Effector memory CD8-positive, alpha-beta T cell (primary cell): ENCODE measurements at places on chromosomes 16 and 17.
A peak's percentile ranks its signal among the peaks of the same experiment; 100 is the strongest.

GRCh38 chr17:46947216-46947615 lies 24.3 kb downstream of the GOSR2 start:
- DNase-seq = no peak

DNA sequence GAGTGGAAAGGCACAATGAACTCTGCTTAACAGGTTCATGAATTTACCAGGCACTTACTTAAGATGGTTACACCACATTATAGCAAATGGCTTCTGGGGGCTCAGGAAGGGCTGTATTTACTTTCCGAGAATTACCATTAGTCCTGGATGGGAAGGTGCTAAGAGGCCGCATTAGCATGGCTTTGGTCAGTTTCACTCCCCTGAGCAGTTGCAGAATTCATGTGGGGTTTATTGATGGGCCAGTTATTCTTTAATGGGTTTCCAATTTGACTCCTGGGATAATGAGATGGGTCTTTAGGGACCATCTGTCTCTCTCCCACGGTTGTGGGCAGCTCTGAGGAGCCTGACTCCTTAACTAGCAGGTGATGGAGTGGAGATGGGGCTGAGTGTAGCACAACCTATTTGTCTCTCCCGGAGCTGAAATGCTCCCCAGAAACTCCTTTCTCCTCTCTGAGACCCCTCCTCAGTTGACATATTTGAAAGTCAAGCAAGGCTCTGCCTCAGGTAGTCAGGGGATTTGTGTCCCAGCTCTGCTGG lies 652.5 kb downstream of the HS3ST4 start:
- no peak for DNase-seq

DNA sequence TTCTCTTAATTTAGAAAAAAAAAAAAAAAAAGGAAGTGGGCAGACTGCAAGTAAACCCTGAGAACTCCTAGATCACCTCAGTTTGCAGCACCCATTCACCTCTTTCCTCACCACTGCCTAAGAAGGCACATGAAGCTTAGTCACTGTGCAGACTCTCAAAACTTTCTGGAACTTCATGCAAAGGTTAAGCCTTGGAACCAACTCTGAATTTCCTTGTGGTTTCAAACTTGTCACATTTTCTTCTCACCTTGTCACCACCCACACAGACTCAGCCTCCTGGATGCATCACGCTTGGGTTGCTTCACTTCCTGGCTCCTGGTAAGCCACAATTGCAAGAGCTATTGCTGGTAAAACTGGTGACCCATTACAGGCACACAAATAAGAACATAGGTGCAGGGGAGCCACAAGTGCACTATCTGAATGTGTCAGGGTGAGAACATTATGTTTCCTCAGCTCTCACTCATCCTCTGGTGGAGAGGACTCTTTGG lies 15.0 kb upstream of the CPD start:
- peak; percentile 76 for DNase-seq

DNA sequence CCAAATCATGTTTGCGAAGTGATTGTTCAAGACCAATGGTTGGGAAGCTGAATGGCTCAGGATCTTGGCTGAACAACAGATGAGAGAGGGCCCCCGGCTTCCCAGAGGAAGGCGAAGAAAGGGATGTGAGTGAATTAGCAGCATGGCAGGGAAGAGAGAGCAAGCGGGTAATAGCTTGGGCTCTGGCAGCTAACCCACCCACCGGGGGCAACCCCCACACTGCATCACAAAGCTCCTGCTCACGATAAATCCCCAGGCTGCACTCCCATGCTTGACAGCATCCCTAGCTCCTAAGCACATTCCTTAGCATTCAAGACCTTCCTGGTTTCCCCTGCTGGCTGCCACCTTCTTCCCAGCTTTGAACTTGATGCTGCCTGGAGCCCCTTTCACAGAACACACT lies 26.2 kb upstream of the EMP2 start:
- DNase-seq = no peak

DNA sequence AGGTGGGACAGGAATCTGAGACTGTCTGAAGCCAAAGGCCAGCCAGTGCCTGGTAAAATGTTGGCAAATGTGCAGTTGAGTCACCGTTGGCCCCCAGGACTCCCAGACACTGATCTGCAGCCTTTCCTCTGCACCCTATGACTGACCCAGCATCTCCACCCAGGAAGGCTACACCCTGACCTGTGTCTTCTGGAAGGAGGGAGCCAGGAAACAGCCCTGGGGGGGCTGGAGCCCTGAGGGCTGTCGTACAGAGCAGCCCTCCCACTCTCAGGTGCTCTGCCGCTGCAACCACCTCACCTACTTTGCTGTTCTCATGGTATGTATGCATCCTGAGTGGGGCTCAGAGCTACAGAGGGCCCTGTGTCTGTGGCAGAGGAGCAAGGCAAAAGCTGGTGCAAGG lies 24.0 kb downstream of the ADGRG5 start:
- no peak for DNase-seq

GRCh38 chr17:50055055-50055425 lies 870 bp upstream of the ITGA3 start:
- peak; percentile 3 for DNase-seq

DNA sequence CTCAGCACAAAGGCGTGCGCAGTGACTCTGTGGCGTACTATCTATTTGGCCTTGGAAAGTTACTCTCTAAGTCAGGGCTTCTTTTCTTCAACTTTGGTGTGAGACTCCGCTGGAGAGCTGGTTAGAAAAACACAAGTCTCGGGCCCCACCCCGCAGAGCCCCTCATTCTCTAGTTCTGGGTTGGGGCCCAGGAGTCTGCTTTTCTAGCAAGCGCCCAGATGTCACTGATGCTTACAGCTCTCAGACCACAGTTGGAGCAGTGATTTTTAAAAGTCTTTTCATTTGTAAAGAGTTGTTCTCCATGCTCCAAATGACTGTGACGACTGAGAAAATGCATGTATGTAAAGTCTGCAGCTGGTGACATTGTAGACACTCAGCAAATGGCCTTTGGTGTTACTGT lies 582.3 kb downstream of the WWOX start:
- no peak for DNase-seq

- DNase-seq = no peak
These were observed 70.5 kb downstream of the AATF start for GRCh38 chr17:37019117-37019740.

DNA sequence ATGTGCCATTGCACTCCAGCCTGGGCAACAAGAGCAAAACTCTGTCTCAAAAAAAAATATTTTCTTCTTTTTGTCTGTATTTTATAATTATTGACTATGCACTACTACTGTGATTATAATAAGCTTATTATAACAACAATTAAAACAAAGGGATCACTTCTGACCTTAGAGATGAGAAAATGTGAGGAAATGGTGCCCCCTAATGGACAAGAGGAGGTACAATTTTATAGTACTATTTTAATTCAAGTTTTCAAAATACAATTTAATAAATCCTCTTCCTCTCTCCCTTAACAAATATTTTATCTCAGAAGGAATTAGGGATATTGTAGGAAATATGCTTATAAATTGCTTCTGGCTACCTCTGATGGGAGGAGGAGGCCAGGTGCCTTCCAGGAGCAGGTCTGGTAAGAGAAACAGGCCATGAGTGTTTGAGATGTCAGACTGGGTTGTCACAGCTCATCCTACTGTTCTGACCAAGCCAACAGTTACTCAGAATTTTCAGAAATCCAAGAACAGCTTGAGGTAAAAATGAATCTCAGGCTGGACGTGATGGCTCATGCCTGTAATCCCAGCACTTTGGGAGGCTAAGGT lies 14.0 kb downstream of the VPS53 start:
- DNase-seq = peak; percentile 8

- DNase-seq = no peak
These were observed 12.2 kb upstream of the OSGIN1 start for GRCh38 chr16:83940630-83941378.

- no peak for DNase-seq
These were observed 15.2 kb downstream of the IL21R start for GRCh38 chr16:27417047-27417671.

- no peak for DNase-seq
These were observed at the start of gene CD300E for GRCh38 chr17:74623693-74624093. TSS of gene CD300E (minus strand) at chr17:74623738. CDS start at chr17:74623621, 117 bp downstream.

- no peak for DNase-seq
These were observed 15.5 kb downstream of the BANP start for GRCh38 chr16:87966685-87967185.

DNA sequence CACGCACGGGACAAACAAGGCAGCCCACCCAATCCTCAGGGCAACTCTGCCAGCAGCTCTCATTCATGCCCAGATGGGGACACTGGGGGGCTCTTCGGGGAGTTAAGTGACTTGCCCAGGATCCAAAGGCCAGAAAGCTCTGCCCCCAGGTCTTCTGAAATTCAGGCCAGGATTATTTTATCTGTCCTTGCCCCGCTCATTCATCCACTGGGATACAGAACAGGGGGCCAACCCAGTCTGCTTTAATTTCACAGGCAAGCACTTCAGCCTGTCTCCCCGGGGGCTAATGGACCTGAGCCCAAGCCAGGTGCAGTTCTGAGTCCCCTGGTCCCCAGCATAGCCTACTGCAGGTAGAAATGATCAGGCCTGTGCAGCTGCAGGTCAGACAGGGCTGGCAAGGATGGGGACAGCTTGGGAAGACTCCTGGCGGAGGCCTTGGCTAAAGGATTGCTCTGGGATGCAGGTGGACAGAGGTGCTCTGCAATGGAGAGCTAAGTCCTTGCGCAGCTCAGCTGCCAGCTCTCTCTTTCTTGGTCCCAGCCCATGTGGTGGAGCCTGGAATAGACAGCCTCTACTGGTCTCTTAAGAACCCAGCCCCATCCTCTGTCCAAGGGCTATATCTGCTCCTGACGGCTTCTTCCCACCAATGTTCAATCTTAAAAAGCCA lies 766 bp upstream of the B3GNT9 start:
- no peak for DNase-seq

GRCh38 chr17:30291543-30292285 lies at the start of gene BLMH:
TSS of gene BLMH (minus strand) at chr17:30291944. CDS start at chr17:30291819, 125 bp downstream.
- DNase-seq = peak; percentile 74

DNA sequence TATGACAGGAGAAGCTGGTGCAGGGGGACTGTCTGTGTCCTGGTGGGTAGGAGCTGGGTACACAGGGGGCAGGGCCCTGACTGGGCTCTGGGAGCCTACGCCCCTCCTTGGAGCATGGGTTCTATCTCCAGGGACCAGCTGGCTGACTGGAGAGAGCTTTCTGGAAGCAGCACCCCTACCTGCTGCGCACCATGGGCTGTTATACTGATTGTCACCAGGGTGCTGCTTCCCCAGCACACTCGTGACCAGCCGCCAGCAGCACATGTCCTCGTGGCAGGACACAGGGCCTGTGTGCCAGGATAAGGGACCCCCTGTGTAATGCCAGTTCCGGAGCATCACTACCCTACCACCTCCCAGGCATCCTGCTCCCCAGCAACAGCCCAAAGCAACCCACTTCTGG lies 106.0 kb downstream of the AMFR start:
- DNase-seq = no peak

DNA sequence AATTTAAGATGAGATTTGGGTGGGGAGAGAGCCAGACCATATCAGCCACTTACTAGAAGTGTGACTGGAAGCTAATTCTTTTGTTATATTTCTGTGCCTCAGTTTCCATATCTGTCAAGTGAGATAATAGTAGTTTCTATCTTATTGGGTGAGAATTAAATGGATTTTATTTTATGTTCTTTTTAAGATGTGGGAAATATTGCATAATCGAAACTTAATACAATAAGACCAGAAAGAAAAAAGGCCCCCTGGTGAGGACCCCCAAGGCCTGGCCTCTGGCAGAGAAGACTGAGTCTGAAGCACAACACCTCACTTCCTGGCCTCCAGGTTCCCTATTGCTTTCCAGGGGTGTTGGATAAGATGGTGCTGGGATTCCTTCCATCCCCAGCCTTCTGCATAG lies 13.7 kb downstream of the PLCG2 start:
- DNase-seq = no peak

- peak; percentile 52 for DNase-seq
These were observed 26.4 kb upstream of the SLC7A5 start for GRCh38 chr16:87895641-87896141.

GRCh38 chr16:67429053-67429798 lies 1.7 kb upstream of the HSD11B2 start:
- DNase-seq = no peak

DNA sequence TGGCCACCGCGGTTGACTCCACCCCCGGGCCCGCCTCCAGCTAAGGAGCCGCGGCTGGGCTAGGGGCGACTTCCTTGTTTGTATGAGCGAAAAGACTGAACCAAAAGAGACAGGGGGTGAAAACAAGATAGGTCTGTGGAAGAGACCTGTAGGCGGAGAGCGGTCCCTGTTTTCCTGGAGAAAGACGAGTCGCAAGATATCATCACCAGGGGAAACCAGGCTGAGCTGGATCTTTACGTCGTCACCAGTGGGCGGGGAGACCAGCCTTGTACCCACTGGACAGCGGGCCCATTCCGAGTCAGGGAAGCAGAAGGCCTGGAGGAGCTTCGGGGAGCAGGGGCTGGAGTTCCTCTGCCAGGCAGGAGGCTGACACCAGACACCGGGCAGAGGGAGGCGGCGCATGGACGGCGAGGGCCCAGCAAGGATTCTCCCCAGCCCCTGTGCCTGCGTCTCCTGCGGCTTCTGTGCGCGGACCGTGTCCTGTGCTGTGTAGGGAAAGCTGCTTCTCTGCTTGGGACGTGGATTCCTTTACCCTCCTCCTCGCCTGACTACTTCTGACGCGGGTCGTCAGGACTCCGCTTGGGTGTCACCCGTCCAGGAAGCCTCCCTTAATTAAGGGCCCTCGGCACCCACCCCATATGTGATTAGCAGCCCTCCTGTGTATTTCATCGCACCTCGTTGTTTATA lies 10.3 kb upstream of the ARL4D start:
- peak; percentile 89 for DNase-seq

DNA sequence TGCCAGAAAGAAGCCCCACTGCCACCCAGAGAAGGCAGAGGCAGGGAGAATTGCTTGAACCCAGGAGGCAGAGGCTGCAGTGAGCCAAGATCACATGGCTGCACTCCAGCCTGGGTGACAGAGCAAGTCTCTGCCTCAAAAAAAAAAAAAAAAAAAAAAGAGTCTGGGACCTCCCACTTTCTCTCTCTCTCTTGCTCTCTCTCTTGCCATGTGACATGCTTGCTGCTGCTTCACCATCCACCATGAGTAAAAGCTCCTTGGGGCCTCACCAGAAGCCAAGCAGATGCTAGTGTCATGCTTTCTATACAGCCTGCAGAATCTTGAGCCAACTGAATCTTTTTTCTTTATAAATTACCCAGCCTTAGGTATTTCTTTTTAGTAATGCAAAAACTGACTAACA lies 21.5 kb upstream of the SRSF1 start:
- no peak for DNase-seq

DNA sequence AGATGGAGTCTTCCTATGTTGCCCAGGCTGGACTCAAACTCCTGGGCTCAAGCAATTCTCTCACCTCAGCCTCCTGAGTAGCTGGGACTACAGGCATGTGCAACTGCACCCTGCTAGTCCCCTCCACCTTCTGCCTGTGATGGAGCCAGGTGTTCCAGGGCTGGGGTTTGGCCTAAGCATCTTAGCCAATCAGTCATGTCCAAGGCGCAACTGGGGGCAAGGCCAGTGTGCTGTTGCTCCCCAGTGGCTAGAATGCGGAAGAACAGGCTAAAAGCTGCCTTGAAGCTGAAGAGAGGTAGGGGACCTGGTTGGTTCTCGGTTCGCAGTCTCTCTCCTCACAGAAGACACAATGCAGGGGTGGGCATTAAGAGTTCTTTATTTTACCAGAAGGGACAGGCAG lies 18.6 kb downstream of the FLOT2 start:
- DNase-seq = no peak

GRCh38 chr16:86347090-86347489 lies 163.2 kb upstream of the FOXF1 start:
- no peak for DNase-seq

- no peak for DNase-seq
These were observed 160.6 kb downstream of the CYB561 start for GRCh38 chr17:63285551-63285950.

GRCh38 chr16:73713778-73714495 lies 582.7 kb upstream of the PSMD7 start:
- DNase-seq = no peak
